ENCODE measurements at places on chromosomes 11 and 22.

GRCh38 chr11:33909552-33909951 is 17.7 kb upstream of the LMO2 start:
- no peak for DNase-seq

DNA sequence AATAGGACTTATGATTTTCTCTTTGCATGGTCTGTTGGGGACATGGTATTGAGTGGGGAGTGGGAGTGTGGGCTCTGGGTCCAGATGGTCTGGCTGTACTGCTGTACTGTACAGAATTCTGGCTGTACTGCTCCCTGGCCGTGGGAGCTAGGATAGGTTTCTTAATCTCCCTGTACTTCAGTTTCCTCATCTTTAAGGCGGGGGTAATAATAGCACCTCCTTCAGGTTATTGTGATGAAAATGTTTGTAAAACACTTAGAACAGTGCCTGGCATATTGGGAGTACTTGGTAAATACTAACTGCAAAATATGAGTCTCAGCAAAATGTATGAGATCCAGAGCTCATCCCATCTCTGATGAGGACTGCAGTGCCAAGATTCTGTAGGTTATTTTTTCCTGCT is 198.6 kb downstream of the KIF18A start:
- DNase-seq: no peak

GRCh38 chr11:31375879-31376278 is 6.2 kb downstream of the DNAJC24 start:
- no peak for DNase-seq

GRCh38 chr11:47270331-47271271 is 668 bp downstream of the MADD start:
- peak; percentile 53 for DNase-seq

GRCh38 chr11:73218106-73218829 is at the start of gene P2RY2:
P2RY2 (plus strand) TSS chr11:73218281; CDS start chr11:73234160, 15,879 bp downstream.
- DNase-seq: peak; percentile 25

DNA sequence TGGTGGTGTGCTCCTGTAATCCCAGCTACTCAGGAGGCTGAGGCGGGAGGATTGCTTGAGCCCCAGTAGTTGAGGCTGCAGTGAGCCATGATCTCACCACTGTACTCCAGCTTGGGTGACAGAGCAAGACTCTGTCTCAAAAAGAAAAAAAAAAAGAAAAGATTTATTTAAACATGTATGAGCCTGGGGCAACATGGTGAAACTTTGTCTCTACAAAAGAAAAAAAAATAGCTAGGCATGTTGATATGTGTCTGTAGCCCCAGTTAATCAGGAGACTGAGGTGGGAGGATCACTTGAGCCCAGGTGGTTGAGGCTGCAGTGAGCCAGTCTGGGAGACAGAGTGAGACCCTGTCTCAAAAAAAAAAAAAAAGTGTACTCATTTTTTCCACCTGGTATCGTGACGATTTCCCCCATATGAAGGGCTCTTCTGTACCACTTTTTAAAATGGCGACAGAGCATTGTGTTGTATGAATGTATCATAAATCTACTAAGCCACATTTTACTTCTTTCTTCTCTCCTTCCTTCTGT is 16.4 kb upstream of the KCTD14 start:
- DNase-seq: no peak

DNA sequence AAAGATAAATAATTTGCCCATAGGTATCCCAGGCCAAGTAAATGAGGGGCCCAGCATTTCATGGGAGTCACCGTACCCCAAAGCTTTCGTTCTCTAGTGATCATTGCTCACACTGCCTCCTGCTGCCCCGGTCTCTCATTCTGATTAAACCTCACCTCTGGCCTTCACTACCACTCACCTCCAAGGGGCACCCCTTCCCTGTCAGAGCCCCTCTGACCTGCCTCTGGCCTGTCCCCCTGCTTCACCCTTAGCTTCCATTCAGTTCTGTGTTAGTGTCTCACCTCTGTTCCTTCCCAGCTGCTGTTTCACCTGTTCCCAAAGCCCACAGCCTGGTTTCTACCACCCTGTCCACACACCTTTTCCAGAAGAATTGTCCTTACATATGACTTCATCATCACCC is 150.3 kb upstream of the E2F8 start:
- DNase-seq: no peak

DNA sequence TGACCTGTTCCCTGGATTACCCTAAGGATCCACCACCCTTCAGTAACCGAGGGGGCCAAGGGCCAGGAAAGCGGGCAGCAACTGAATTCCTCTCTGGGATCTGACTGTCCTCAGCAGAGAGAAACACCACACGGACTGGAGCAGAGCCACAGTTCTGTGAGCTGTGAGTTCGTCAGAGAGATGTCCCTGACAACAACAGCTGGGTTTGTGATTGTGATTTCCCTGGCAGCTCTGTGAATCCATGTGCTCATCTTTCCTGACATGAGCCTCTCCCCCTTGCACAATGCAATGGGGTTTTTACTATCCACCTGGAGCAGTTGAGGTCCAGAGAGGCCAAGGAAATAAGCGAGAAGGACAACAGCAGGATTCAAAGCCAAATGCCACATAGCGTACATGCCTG is 69.4 kb upstream of the AMPD3 start:
- no peak for DNase-seq

DNA sequence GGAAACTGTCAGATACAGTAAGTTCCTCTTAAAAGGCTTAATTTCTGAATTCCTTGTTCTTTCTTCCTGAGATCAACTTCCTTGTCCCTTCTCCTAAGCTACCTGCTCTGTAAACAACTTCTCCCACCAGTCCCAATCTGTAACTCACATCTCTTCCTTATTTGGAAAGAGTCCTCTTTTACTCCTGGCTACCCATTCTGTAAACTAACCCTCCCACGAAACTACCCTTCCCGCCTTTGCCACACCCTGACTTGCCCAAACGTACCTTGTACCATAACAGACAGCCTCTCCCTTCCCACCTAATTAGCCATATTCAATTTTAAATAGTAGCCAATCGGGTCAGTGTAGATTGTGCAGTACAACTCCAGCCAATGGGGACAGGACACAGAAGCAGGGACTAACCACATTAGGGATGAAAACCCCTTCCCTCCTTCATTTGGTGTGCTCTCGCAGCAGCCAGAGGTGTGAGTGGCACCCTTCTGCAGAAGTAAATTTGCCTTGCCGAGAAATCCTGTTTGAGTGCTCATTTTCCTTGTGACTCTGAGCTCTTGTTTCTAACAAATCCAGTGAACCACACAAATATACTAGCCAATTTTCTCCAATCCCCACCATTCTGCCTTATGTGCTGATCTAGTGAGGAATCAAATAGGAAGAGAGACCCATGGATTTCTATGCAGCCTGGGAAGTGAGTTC is 49.5 kb downstream of the ZNF280B start:
- DNase-seq: no peak

DNA sequence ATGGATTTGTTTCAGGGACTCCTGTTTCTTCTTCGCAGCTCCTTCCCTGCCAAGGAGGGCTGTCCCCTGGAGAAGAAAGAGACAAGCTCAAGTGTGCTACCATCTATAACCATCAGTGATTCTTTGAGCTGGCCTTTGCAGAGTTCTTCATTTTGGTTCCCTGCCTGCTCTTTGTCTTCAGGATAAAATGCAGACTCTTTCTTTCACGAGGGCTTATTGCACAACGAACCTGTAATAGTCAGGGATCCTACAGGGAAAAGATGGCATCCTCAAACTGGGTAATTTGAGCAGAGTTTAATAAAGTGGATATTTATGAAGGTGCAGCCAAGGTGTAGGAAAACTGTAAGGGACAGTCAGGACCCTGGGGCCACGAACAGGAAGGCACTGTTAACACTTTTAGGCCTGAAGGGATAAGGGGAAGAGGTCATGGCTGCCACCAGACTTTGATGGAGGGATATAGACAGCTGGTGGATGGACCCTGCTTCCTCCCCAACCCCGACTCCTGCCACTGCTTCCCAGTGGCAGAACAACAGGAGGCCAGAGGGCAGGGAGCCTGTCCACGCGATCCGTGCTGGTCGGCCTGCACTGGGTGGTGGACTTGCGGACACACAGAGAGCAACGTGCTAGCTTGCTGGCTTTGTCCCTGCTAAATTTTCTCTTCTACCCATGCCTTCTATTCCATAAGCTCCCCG is 767.0 kb downstream of the NTM start:
- DNase-seq: no peak

- DNase-seq: no peak
Observed at GRCh38 chr11:31805629-31806185, 5.4 kb downstream of the PAX6 start.

DNA sequence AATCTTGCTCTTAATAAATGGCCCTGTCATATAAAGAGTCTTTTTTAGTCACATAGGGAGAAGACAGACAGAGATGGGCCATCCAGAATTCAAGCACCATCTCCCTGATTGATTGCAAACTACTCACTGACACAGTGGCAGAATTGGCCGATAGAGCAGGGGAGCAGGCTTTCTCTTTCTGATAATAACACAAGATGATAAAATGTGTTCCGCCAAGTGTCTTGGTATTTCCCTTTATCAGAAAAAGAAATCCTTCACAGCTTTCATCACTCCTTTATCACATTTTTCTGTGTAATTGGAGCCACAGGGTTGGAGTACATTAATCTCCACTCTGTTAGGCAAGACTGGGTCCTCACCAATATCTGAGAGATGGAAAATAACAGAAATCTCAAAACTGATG is 406.0 kb downstream of the TMEM135 start:
- no peak for DNase-seq

- DNase-seq: no peak
Observed at GRCh38 chr11:92107331-92107730, 117.3 kb upstream of the FAT3 start.

DNA sequence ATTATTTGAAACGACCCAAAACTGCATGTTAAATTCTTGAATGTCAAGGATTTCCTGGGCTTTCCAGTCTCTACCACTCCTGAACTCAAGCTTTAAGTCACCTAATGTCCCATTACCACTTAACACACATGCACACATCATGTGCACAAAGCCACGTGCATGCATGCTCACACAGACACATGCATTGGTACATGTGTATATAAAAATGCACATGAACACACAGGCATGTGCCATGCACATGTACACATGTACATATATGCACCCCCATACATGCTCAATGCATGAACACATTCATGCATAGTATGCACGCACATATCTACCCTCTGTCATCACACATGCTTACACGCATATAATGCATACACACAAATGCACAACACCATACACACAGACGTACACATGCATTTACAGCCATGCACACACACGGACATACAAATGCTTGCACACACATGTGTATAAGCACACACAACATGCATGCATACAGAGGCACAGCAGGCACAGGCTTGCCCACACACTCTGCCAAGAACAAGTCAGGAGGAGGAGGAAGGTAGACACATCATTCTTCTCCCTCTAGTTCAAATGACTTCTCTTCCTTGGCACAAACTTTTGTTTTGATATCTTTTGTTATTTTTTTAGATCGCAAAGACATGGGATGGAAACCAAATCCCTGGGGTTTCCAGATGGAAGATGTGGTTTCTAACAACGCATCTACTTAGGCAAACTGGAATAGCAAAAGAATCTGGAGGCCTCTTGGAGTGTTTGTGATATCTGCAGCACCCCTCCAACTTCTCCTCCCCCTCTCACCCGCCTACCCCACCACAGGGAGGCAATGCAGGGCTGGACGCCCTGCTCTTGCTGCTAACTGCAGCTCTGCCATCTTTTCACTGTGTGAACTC is 24.6 kb downstream of the RASD2 start:
- DNase-seq: no peak

DNA sequence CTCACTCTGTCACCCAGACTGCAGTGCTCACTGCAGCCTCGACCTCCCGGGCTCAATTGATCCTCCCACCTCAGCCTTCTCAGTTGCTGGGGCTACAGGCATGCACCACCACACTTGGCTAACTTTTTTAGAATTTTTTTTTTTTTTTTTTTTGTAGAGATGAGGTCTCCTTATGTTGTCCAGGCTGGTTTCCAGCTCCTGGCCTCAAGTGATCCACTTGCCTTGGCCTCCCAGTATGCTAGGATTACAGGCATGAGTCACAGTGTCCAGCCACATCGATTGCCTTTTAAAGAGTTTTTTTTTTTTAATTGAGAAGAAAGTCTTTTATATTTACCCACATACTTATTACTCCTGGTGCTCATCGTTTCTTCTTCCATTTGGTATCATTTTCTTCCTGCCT is 30.0 kb downstream of the PARVG start:
- DNase-seq: no peak

- DNase-seq: no peak
Observed at GRCh38 chr11:112176077-112176476, 765 bp downstream of the BCO2 start.

- DNase-seq: no peak
Observed at GRCh38 chr11:35250621-35251020, 111.7 kb downstream of the CD44 start.

Data from CD4-positive, alpha-beta T cell treated with Interferon alpha-2 for 1 hour (primary cell).